ENCODE measurements at places on chromosomes 2 and 18. TPM values are rescaled to one million over a fixed set of nuclear protein-coding genes. Genes with fewer than 3 reads are reported as not detected.

LYG1 gene
- total RNA-seq, result 0.98 TPM

- H3K27ac ChIP-seq, result no peak overlapping the region
- no peaks in the 10 kb centered on the region for H3K4me1 ChIP-seq
- no peaks in the 10 kb centered on the region for H3K36me3 ChIP-seq
- DNase-seq, result no peak
- H3K27me3 ChIP-seq, result peaks cover 18% of the 10 kb centered on the region
- H3K4me3 ChIP-seq, result no peak overlapping the region
Measured at GRCh38 chr18:46642561-46642960, 14.5 kb downstream of the LOXHD1 start.

GRCh38 chr2:73034661-73035375 is 36.7 kb downstream of the SFXN5 start:
- no peaks in the 10 kb centered on the region for H3K4me1 ChIP-seq
- no peak overlapping the region for H3K4me3 ChIP-seq
- no peaks in the 10 kb centered on the region for H3K36me3 ChIP-seq
- no peaks in the 10 kb centered on the region for H3K27me3 ChIP-seq

GRCh38 chr2:110873056-110873502 is 140.7 kb downstream of the ACOXL start:
- no peak overlapping the region for H3K4me3 ChIP-seq
- peaks cover 65% of the 10 kb centered on the region for H3K4me1 ChIP-seq
- no peak overlapping the region for H3K27ac ChIP-seq
- peaks cover 2% of the 10 kb centered on the region for H3K36me3 ChIP-seq
- no peak for DNase-seq

MYO7B gene
- total RNA-seq, result 0.26 TPM

DNA sequence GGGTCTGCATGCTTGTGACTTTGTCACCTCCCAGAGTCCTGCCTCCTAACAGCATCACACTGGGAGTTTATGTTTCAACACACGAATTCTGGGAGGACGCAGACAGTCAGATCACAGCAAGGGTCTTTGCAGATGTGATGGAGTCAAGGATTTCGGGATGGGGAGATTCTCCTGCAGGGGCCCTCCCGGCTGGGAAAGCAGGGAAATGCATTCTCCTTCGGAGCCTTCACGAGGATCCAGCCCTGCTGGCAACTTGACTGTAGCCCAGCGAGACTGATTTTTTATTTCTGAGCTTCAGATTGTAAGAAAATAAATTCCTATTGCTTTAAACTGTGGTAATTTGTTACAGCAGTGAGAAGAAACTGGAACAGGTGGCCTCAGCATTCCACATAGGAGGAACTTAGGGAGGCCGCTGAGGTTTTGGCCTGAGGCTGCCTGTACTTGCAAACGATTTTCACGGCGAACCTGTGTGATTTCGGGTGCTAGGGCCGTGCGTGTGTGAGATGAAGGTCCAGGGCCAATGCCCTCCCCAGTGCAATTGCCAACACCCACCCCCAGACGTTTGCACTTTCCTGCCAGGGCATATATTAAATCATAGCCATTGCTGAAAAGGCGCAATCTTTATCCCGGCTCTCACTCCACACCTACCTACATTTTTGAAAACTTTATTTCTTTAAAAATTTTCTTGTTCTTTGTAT is 79.8 kb downstream of the ASB1 start:
- H3K27ac ChIP-seq, result no peak overlapping the region
- peaks cover 18% of the 10 kb centered on the region for H3K4me1 ChIP-seq
- no peak overlapping the region for H3K4me3 ChIP-seq
- H3K27me3 ChIP-seq, result peaks cover 18% of the 10 kb centered on the region
- no peaks in the 10 kb centered on the region for H3K36me3 ChIP-seq

MCM6 gene
- total RNA-seq, result 159 TPM

SRD5A2 gene
- total RNA-seq, result not detected

Data from activated CD8-positive, alpha-beta memory T cell treated with anti-CD3 and anti-CD28 coated beads, Interleukin-2, amount 10 ng/mL, durations not matched to agents 7 days and 5 days (primary cell).